ENCODE measurements at places on chromosomes 16 and 17.

DNA sequence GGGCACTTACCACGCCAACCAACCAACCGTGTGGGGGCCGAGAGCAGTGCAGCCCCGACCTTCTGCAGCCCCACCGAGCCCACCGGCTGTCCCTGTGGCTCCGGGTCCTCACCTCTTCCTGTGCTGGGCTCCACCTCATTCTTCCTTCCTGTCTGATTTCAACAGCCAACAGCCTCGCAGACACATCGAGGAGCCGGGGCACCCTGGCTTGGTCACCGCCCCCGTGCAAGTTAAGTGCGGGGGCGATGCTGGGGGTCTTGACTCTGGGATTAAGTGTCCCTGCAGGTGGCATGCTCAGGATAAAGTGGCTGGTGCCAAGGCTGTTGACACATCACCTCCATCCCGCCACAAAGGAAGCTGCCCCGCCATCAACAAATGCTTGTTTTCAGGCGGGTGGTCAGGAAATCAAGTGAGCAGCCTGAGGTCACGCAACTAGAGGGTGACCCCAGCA, at the start of gene NLRC3:
Gene NLRC3, minus strand, starts transcription at position 102 of the 451 bp plus-strand sequence. CDS start 12,367 bp downstream, outside the sequence.
- DNase-seq: no peak

GRCh38 chr17:65956814-65957213, 235.1 kb downstream of the CEP112 start:
- DNase-seq: no peak

GRCh38 chr16:23948949-23949411, 113.2 kb downstream of the PRKCB start:
- DNase-seq: no peak

DNA sequence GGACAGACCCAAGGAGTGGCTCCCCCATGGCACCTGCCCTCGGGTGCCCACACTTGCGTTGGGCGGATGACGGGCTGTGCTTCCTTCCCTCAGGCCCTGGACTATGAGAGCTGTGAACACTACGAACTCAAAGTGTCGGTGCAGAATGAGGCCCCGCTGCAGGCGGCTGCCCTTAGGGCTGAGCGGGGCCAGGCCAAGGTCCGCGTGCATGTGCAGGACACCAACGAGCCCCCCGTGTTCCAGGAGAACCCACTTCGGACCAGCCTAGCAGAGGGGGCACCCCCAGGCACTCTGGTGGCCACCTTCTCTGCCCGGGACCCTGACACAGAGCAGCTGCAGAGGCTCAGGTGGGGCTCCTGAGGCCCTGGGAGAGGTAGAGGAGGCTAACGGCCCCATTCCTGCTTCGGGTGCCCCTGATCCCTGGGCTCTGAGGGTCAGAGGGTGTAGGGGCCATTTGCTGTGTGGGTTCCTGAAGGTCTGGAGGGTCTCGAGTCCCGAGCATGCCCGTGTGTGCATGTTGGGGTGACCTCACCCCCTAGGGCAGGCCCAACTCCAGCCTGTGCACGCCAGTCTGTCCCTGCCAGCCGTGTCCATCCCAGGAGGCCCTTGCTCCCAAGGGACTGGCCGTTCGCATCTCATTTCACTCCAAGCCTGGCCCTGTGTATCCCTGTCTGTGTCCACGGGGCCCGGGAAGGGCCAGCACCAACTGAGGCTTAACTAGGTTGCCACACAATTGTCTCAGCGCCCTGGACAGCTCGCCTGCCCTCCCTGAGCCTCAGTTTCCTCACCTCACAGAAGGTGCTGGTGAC, 10.0 kb downstream of the SLC22A31 start:
- DNase-seq: no peak

GRCh38 chr17:45430738-45431530, 1.7 kb downstream of the ARHGAP27 start:
- peak; percentile 72 for DNase-seq

GRCh38 chr16:89841275-89841674, 13.0 kb downstream of the SPIRE2 start:
- no peak for DNase-seq

DNA sequence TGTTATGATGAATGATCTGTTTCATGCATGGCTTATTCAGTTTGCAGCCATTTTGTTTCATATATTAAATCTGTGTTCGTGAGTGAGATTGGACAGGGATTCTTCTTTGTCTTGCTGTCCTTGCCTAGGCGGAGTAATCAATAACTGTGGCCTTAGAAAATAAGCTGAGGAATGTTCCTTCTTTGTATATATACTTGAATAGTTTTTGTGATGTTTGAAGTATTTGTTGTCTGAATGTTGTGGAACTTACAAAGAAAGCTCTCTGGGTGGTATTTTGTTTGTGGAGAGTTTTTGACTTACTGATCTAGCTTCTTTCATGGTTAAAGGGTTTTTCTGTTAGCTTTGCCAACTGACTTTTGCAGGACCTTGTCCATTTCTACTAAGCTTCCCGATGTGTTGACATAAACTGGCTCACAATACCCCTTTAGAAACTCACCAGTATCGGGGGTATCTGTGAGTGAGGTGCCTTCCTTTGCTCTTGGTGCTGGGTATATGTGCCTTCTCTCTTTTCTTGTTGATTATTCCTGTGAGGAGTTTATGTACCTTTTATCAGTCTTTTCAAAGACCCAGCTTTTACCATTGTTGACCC, 166.2 kb downstream of the RPTOR start:
- no peak for DNase-seq

GRCh38 chr16:19431636-19432340, 14.1 kb downstream of the TMC5 start:
- DNase-seq: no peak

DNA sequence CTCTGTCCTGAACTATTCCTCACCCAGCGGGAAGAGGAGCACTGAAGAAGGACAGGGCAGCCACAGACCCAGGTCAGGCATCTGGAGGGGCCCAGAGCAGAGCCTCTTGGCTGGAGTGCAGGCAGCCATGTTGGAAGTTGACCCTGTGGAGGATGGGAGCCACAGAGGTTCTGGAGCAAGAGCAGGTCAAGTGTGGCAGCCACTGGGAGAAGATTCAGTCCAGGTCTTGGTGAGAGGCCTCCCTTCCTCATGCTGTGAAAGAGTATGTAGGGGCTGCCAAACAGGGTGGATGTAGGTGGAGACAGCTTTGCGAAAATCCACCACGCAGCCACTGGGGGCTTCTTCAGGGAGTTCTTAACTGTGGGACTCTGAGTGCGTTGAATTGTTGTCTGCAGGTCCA, 590 bp upstream of the CD79B start:
- DNase-seq: no peak

DNA sequence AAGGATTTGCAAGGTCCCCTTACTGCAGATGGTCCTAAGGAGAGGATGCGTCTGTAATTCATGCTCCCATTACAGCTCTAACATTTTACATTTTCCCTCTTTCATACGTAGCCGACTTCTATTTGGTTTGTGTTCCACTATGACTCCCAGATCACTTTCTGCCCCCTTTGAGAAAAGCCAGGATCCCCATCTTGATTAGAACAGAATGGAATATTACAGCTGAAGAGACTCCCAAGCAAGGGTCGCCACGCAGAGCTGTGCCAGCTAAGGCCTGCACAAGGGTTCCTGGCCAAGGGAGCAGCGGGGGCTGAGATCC, 3.4 kb upstream of the CDT1 start:
- no peak for DNase-seq

DNA sequence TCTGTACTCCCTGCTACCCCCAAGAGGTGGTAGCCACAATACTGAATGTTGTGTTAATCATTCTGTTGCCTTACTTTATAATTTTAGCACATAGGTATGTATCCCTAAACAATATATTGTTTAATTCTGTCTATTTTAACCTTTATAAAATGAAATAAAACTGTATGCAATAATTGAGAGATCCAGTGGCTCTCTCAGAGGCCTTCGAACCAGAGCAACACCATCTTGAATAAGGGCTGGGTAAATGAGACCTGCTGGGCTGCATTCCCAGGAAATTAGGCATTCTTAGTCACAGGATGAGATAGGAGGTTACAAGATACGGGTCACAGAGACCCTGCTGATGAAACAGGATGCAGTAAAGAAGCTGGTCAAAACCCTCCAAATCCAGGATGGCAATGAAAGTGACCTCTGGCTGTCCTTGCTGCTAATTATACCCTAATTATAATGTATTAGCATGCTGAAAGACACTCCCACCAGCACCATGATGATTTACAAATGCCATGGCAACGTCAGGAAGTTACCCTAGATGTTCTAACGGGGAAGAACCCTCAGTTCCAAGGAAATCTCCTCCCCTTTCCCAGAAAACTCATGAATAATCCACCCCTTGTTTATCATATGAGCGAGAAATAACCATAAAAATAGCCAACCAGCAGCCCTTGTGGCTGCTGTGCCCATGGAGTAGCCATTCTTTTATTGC, 2.0 kb upstream of the CANT1 start:
- no peak for DNase-seq

DNA sequence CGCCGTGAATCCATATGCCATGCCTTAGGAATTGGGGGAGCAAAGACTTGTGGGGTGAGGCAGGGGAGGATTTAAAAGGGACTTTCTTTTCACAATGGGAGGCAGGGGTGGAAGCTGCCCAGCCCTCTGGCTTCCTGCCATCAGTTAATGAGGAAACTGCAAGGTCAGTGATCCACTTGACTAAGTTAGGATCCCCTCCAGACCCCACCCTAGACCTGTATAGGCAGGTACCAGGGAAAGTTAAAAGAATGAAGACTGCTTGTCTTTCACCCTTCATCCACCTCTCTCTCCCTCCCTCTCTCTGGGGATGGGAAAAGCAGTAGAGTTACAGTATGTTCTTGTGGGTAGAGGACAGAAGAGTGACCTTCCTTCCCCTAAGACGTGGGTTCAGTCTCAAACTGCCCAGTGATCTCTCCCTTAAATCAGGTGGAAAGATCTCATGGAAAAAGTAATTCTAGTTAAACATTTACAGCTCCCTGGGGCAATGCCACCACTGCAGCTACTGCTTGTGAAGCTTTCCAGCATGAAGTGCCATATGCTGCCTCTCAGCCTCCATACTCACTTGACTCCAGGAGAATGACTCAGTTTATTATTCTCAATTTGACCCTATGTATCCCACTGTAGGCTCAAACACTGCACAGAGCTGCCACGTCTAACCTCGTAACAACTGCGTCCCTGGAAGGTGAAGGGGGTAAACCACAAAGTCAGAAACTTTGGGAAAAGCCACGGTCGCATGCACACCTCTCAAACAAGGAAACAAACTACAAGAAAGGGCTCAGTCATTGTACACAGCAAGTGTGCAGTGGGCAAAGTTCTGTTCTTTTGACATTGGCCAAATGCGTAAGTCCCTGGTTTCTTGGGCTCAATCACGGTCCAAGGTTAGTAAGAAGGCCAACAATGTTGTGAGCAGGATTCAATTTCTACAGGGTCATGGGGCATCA, 1.2 kb downstream of the COA3 start:
- DNase-seq: no peak

DNA sequence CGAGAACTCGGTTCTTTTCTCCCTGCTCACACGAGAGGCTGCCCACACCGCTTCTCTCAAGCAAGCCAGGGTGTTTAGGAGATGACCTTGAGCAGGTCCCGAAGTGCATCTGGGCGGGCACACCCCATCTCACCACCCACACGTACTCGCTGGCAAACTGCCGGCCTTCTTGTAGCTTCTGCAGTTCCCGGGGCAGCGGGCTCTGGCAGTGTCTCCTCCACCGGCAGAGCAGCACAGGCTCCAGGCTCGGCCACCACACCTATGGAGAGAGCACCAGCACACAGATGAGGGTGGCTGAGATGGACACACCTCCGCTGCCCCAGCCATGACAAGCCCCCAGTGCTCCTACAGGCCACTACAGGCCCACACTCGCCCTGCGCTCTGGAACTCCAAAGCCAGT, 23.5 kb downstream of the ZNF276 start:
- no peak for DNase-seq
